ENCODE measurements at places on chromosomes 5 and 9.

- no peak for DNase-seq
Observed at GRCh38 chr5:72814104-72814503, 2.4 kb upstream of the TNPO1 start.

DNA sequence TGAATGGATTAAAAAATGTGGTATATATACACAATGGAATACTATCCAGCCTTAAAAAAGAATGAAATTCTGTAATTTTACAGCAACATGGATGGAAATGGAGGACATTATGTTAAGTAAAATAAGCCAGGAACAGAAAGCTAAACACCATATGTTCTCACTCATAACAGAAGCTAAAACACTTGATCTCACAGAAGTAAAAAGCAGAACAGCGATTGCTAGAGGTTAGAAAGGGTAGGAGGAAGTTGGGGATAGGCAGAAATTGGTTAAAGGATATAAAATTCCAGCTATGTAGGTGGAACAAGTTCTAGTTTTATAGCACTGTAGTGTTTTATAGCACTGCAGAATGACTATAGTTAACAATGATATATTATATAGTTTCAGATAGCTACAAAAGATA lies 15.8 kb downstream of the MARCHF3 start:
- DNase-seq = no peak

- DNase-seq = no peak
Observed at GRCh38 chr5:142902186-142902965, 132.2 kb downstream of the ARHGAP26 start.

GRCh38 chr5:146283344-146283761 lies 55.3 kb upstream of the POU4F3 start:
- DNase-seq = no peak

DNA sequence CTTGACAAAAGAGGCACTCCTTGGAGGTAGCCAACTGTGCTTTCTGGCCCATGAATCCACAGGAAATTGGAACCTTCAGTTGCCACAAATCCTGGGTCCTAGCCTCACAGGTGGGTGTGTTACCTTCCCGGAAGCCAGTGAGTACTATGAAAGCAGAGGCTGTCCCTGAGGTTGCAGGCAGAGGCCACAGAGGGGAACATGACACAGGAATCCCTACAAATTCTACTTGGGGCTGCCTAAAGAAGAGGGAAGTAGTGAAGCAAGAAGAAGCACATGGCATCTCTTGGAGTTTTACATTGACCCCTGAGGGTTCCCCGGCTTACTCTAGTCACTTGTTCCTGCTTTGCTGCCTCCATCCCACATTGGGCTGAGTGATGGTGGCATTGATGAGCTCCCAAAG lies 2.6 kb downstream of the SLC22A5 start:
- DNase-seq = no peak

GRCh38 chr5:36644727-36645126 lies 38.3 kb downstream of the SLC1A3 start:
- no peak for DNase-seq

DNA sequence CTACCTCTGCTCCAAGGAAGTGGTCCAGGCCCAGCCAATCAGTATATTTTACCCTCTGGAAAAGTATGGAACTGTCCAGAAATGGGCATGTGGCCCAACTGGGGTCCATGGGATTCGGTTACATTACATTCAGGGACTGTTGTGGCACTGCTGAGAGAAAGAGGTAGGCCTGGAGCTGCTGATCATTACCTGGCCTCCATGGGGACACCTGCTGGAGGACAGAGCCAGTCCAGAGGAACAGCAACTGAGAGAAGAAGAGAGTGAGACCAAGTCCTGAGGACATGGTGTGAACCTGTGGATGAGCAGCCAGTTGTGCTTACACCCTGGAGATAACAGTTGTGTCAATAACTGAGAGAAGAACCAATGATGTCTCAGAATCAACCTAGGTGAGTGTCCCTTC lies 48.2 kb downstream of the HMHB1 start:
- no peak for DNase-seq

DNA sequence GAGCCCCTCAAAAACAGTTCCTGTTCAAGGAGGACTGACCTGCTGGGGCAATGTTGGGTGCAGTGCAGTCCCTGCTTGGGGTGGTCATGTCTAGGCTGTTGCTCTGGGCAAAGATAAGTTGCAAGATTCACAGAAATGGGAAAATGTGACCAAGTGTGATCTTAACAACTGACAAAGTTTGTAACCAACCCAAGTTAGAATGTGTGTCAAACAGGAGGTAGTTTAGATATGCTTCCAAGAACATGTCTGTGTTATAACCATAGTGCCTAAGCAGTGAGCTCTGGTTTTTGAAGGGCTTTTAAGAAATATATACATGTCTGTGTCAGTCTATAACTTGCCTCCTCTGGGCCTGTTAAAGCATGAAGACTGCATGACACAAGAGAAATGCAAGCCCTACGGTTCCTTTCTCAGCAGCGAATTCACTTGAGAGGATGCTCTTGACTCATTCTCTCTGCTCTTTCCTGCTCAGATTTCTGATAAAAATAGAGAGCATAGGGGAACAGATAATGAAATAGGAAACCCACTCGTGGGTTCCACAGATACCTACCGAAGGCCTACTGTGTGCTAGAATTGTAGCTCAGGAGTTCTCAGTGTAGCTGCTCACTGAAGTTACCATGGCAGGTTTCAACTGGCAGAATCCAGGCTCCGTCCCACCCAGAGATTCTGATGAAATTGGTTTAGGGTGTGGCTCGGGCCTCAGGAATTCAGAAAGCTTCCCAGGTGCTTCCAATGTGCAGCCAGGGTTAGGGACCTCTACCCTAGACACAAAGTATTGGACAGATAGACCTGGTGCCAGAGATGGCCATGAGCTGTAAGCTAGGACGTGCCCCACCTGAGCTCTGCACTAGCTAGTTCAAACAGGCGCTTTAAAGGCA lies 52.4 kb downstream of the ARHGEF37 start:
- no peak for DNase-seq

GRCh38 chr5:87116825-87117512 lies 150.7 kb upstream of the RASA1 start:
- no peak for DNase-seq

GRCh38 chr9:127778280-127779135 lies at the start of gene SH2D3C:
TSS of gene SH2D3C (minus strand) at chr9:127778666. CDS start at chr9:127778627, 39 bp downstream.
- DNase-seq = no peak

GRCh38 chr9:88651682-88652633 lies 117.0 kb downstream of the NXNL2 start:
- DNase-seq = no peak

DNA sequence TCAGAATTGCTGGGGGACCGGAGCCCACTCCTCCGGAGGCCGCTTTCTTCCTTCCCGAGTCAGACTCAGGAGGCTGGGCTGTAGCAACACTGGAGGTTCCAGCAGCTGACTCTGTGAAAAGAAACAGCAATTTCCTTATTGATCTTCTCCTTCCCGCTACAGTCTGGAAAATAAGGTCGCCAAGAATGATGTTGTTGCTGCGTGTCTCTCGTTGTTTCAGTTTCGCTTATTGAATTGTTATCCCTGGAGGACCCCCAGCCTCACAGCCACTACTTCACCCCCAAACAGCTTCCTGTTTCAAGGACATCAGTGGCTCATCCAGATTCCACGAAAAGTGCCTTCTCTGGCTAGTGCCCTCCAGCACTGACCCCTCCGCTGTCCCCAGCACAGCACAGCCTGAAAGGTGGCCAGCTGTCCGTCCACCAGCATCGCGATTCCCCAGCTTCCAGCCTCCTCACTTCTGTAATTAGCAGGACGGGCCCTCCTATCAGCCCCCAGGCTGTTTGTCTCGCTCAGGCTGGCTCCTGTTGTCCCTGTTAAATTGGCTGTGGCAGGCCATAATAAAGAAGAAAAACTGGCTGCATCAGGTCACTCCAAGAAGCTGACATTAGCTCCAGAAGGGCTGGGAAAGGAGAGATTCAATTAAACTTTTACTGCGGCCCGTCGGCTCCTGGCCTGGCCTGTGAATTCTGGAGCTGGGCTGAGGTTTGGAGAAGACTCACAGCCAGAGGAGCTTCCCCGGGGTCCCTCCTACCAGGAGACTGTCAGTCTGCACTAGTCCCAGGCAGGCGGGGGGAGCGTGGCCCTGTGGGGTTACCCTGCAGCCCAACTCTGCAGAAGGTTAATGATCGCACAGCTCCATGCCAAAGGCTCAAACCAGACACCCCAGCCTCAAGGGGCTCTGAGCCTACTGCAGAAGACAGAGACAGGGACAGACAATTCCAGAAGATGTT lies 40.5 kb downstream of the OLFM1 start:
- DNase-seq = no peak

DNA sequence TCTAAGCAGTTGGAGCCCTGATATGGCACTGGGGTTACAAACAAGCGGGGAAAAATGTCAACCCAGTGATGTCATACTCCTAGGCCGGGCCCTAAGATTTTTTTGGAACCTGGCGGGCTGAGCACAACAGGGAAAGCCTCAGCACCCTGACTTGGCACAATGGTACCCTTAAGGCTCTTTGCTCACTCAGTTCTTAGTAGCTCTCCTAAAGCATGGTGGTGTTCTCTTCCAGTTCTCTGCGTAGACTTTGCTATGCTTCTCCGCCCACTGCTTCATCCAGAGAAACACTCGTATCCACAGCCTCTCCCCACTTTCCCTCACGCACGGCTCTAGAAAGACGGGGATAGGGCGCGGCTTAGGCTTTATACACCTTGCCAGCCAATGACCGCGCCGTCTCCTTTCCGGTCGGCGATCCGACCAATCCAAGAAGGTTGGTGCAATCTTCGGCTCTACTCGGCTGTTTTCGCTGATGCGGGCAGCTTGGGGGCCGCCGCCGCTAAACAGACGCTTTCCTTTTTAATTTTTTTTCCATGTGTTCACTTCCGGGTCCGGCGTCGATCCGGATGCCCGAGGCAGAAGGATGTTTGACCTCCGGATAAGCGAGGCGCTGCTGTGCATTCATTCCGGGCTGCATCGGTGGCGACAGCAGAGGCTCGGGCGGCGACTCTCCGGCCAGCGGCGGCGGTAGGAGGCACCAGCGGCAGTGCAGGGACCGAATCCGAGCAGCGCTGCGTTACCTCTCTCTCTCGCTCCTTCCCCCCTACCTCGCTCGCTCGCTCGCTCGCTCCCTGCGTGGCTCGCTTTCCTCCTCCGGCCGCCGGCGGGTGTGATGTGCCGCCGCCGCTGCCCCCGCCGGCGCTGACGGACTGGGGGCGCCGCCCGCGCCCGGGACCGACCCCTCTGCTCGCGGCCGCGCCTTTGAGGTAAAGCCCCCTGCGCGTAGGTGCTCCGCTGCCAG lies at the start of gene CSNK1G3:
TSS of gene CSNK1G3 (plus strand) at position 530 of the 958 bp plus-strand sequence. CDS start 33,487 bp downstream, outside the sequence.
- peak; percentile 69 for DNase-seq

DNA sequence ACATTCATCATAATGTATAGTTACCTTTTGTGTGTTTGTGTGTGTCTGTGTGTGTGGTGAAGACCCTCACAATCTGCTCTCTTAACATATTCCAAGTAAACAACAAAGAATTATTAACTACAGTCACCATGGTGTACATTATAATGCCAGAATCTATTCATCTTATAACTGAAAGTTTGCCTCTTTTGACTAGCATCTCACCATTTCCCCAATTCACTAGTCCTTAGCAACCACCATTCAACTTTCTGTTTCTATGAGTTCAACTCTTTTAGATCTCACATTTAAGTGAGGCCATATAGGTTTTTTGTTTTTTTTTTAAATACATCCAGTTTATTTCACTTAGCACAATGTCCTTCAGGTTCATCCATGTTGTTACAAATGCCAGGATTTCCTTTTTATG lies 83.6 kb downstream of the SMC2 start:
- no peak for DNase-seq

DNA sequence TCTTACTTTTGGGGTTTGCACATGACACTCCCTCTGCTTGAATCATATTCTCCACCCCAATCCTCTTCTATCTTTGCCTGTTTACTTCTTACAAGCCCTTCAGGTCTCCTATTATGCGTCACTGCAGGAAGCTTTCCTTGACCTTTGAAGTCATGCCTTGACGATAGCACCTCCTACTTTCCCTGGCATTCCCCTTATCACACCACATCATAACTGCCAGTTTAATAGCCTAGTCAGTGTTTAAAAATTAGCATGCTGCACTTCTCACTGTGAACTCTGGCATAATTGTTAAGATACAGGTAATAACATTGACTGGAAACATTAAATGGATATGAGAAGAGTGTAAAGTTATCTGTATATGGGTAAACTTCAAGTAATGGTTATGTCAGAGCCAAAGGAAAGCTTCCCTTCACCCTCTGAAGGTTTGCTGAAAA lies 37.1 kb upstream of the CEP120 start:
- no peak for DNase-seq

DNA sequence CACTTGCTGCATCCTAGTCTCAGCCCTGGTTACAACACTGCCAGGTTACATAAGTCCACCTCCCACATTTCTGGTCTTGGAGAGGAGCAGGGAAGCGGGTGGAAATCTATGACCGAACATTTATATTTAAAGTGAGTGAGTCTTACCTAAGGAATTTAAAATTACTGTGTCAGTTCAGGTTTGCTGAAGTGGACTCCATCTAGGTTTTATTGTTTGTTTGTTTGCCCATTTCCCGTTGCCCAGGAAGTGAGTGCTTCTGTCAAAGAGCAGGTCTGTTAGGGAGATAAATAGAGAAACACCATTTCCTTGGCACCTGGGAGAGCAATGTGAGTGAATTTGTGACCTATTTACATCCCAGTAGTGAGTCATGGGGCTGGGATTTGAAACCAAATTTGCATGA lies 179.5 kb downstream of the KIF4B start:
- no peak for DNase-seq

DNA sequence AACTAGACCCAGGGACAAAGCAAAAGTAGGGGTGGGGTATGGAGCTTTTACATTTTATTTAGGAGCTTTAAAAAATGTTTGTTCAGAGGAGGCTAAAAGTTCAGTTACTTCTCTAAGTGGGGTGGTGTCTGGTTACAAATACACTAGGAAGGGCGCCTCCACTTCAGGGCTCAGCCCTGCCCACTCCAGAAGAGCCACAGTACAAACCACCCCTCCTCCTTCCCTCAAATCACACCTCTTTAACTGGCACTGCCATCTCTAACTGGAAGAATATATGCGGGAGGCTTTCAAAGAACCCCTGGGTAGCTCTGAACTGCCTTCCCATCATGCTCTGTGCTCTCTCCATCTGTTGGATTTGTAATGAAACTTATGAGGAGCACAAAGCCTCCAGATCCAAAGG lies 98.8 kb upstream of the NFIB start:
- no peak for DNase-seq

DNA sequence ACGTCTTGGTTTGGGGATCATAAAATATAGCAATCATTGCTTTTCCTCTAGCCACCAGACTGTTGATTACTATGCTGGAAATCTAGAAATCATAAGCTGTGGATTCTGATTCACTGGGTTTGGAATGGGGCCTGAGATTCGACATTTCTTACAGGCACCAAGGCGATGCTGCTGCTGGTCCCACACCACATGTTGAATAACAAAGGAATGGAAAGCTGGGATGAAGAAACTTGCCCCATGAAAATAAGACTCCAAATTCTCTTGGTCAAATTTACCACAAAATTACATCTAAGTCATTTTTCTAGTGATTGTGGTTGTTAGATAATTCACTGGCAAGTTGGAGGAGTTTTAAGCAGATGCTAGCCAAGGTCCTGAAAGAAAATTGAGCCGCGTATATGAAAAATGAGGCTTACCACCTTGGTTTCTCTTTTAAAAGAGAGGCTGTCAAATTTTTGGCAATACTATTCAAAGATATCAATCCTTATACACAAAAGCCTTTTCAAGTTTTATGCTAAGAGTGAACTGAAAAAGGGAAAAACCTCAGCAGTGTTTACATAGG lies 23.0 kb upstream of the MEIKIN start:
- no peak for DNase-seq
